NCI-H1092 treated with DMSO at 0.1 percent for 48 hours (cell line): ENCODE measurements at places on chromosomes 1 and 21.

DNA sequence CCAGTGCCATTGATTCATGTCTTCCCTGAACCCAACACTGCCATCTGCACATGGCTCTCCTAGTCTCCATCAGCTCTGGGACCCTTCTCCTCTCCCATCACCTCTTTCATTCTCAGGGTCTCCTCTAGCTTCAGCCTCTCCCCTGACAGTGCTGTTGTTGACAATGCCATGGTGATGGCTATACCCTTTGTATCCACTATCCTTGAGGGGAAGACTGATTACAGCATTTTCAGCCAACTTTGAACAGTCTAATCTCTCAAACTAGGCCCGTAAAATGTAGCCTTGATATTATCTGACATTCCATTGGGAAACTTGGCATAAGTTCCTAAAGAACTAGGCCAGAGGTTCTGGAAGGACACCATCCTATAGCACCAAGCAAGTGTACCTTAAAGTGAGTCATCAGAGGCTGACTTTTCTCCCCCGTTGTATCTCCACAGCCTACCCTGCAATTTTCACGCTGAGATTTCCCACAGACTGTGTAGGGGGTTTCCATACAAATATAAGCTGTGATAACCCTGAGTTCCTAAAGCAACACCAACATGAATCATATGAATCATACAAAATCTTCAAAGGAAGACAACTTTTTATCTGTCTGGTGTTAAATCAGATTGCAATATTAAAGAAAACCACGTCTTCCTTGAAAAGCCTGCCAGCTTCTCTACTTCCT is 5.8 kb downstream of the HAO2 start:
- no peak for DNase-seq

DNA sequence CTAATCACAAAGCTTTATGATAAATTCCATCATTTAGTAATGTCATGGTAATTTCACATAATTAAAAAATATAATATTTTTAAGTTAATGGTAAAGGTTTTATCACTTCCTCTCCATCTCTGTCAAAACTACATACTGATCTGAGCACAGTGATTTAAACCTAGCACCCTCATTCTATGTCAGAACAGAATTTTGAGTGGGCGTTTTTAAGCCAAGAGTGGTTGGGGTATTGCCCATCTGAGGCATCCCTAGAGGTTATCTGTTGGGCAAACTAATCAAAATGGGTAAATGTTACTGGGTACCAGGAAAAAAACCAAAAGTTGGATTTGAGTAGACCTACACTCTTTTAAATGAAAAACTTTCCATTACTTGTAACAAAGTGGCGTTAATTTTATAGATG is 100.7 kb upstream of the GFI1 start:
- no peak for DNase-seq

DNA sequence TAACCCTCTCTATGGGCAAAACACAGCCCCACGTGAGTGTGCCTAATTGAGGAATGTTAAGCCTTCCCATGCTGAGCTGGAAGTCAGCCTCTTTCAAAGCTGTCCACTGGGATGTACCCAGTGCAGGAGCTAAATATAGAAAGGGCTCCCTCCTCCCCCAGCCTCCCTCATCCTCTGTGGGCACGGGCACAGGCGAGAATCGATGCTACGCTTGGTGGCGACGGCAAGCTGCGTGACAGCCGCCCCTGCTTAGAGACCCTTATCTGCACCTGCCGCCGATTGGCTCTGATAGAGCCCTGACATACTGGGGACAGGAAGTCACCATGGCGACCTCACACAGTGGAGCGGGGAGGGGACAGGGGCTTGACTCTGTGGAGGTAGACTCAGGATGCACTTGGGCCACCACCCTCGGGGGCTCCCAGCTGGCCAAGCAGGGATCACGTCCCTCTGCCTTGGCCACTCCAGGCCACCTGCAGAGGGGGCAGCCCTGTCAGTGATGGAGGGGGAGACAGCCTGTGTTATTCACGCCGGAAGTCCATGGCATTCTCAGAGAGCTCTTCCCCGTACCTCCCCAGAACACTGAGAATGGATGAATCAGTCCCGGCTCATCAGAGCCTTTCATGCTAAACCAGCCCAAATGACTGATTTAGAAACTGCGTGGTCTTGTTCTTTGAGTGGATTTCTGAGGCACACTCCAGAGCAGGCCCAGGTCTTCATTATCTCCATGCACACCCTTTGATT is 84.8 kb downstream of the KCND3 start:
- DNase-seq, result peak; percentile 94

GRCh38 chr21:28936036-28936435 is 56.6 kb downstream of the LTN1 start:
- DNase-seq, result no peak

DNA sequence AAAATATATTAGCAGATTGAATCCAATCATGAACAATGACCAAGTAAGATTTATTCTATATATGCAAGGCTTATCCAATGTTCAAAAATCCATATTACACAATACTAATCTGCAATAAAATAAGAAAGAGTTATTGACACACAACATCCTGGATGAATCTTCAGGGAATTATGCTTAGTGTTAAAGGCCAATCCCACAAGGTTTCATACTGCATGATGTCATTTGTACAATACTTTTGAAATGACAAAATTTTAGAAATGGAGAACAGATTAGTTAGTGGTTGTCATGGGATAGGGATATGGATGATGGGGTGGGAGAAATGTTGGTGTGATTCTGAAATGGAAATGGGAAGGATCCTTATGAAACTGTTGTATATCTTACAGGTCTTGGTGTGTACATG is 425.7 kb downstream of the SIPA1L2 start:
- no peak for DNase-seq

GRCh38 chr1:112981426-112981825 is 25.4 kb upstream of the SLC16A1 start:
- no peak for DNase-seq
